HuH-7 (cell line): ENCODE measurements at places on chromosomes 16 and 17.

DNA sequence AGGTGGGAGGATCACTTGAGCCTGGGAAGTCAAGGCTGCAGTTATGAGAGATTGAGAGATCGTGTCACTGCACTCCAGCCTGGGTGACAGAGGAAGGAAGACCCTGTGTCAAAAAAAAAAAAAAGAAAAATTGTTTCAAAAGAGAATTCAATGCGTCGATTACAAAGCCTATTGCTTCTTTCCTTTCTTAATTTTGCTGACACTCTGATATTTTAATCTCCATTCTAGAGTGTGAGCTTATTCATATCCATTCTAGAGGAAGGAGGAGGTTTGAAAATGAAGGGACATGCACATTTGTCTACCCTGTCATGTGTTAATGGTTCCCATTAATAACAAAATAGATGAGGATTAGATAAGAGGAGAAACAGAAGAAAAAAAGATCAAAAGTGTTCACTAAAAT is 63.1 kb downstream of the PCTP start:
- no peak for DNase-seq

DNA sequence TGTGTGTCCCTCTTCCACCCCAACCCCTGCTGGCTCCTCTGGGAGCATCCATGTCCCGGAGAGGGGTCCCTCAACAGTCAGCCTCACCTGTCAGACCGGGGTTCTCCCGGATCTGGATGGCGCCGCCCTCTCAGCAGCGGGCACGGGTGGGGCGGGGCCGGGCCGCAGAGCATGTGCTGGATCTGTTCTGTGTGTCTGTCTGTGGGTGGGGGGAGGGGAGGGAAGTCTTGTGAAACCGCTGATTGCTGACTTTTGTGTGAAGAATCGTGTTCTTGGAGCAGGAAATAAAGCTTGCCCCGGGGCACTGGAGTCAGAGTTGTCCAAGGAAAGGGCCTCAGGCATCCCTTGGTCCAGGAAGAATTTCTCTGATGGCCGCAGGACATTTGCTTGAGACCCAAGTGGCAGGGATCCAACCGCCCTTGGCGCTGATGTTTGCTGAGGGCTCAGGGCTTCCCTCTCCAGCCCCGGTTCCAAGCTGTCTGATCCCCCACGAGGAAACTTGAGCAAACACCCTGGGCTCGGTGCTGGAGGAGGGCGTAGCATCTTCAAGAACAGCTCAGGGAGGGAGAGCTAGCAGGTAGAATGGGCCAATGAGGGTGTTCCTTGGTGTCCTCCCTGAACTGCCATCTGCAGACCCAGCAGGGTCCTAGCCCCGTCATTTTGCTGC is 4.5 kb downstream of the NXPH3 start:
- DNase-seq = no peak

- DNase-seq = no peak
Observed at GRCh38 chr17:8791910-8792270, 7.3 kb downstream of the MFSD6L start.

GRCh38 chr17:39813631-39814030 is 50.5 kb downstream of the IKZF3 start:
- no peak for DNase-seq

GRCh38 chr16:19974607-19975006 is 90.0 kb upstream of the GPRC5B start:
- no peak for DNase-seq

DNA sequence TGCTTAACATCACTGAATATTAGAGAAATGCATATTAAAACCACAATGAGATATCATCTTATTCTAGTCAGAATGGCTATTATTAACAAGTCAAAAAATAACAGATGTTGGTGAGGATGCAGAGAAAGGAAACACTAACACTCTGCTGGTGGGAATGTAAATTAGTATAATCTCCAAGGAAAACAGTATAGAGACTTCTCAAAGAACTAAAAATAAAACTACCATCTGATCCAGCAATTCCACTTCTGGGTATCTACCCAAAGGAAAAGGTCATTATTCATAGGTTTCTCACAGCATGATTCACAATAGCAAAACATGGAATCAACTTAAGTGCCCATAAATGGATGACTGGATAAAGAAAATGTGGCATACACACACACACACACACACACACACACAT is 166.4 kb downstream of the CEP112 start:
- no peak for DNase-seq

DNA sequence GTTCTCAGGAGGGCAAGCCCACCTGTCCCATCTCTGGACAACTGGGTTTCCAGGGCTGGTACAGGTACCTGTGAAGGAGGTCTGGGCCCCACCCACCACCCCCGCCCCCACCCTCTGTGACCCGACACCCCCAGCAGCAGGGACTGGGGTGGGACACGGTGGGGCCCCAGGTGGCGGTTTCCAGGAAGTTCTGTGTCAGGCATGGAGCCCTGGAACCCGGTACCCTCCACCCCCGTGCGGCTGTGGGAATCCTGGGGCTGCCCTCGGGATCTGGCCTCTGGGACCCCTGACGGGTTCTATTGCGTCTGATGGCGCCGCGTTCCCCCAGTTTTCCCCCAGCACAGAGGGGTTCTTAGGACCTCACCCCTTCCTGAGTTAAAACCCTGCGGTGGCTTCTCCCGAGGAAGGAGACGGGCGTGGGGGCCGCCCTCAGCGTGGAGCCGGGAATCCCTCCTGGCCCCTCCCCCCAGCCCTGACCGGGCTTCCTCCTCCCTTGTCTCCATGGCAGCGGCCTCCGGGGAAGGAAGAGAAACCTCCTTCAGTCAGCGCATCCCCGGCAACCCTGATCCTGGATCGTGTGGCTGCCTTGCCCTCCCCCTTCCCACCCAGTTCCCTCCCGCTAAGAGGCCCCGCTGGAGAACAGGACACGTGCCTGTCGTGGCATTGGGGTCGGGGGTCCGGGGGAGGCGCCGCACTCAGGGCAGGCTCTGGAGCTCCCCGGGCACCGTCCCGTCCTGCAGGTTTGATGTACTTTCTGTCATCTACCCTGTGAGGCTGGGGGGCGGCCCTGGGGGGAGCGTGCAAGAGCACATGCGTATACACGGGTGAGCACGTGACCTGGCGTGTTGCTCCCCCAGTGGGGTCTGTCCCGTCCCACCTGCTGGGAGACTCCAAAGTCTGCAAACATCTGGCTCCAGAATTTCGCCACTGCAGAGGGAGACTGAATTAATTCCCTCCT is 30.3 kb downstream of the CACNA1H start:
- no peak for DNase-seq

GRCh38 chr16:82835487-82836155 is 208.9 kb downstream of the CDH13 start:
- no peak for DNase-seq
